ENCODE measurements at places on chromosomes 2 and 18.

DNA sequence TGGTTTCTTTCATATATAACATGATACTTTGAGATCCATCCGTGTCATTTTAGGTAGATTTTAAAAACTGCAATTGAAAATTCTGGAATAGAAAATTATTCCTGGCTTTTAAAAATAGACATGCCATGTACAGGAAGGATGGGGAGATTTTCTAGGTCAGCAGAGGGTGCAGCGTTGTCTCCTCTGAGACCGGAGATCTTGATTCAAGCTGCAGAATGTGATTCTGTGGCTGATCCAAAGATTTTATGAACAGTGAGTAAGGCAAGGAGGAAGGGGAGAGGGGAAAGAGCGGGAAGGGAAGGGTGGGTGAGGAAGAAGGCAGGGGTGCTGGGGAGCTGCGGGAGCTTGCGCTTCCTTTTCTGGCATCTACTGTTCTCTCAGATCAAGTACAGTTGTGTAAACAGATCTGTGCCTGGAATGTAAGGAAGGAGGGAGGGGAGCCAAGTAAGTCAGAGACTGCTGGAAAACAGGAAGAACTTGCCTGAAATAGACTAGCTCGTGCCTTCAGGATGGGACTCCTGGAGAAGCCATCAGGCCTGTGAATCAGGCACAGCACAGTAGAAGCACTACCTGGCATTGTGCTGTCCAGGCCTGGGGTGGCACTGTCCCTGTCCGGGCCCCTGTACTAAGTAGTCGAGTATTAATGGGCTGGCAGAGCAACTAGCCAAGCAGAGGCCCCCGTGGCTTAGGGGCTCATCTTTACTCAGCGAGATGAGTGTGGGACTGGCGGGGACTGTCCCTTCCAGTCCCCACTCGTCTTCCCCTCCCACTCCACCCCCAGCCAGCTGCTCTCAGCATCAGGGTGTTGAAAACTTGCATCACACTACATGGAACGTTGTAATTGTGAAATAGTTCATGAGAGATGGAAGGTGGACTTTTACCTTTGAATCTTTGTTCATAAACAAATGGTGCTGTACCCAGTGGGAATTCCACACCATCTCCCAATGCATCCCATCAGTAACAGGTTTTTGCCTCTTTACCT lies 163.5 kb downstream of the UXS1 start:
- DNase-seq: peak; percentile 58

GRCh38 chr2:215983581-215984351 lies 29.6 kb downstream of the MREG start:
- DNase-seq: no peak

DNA sequence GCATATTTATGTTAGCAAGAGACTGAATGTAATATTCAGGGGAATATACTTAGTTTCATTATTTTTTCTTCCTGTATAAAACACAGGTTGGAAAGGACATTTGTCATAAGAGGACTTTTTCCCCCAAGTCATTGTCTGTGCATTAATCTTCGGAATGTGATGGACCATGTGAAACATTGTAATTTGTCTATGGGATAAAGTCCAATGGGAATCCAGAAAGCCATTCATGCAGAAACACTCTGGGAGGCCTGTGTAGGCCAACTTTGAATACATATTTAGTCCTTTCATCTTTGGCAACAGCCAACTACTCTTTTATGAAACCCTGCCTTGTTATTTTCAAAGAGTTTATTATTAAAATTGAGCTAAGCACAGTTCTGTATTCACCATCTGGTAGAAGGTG lies 386.4 kb downstream of the PIK3C3 start:
- DNase-seq: no peak

DNA sequence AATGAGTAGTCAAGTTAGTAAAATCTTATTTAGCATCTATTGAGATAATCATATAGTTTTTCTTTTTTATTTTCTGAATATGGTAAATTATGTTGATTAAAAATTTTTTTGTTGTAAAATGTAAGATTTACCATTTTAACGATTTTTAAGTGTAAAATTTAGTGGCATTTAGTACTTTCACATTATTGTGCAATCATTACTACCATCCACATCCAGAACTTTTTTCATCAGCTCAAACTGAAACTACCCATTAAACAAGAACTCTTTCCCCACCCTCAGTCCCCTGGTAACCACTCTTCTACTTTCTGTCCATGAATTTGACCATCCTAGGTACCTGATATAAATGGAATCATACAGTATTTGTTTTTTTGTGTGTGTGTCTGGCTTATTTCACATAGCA lies 11.1 kb downstream of the RAB3GAP1 start:
- no peak for DNase-seq

DNA sequence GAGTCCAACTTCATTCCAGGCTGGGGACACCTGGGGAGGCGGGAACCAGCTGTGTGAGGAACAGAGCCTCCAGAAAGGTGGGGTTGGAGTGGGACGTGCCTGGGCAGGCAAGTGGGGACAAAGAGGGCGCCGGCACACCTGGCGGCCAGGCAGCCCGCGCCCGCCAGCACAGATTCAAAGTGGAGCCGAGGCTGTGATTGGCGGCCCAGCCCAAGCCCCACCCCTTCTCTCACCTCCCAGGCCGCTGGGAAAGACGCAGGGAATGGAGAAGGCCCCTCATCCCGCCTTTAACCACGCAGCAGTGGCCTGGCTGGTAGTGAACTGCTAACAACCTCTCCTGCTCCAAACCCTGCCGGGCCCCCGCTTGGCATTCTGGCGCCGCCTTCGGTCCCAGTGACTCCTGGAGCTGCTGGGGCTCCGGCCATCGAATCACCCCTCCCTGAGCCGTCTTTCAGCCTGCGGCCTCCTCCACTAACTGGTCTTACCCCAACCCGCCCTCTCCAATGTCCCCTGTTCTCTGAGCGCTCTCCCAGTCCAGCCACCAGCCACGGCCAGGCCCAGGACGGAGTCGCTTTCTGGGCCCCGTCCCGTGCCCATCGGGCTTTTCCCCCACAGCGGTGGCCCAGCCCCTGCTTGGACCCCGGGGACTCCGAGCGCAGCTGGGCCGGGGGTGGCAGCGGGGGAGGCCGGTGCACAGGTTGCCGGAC lies 27.9 kb upstream of the PTMA start:
- no peak for DNase-seq

- peak; percentile 56 for DNase-seq
These were observed 989.7 kb upstream of the CRIM1 start for GRCh38 chr2:35365859-35366258.
